H1 (cell line): ENCODE measurements at places on chromosomes 12 and 14. TPM values are rescaled to one million over a fixed set of nuclear protein-coding genes. Genes with fewer than 3 reads are reported as not detected.

Gene GPR84
- not detected in 2 replicates for total RNA-seq

DNA sequence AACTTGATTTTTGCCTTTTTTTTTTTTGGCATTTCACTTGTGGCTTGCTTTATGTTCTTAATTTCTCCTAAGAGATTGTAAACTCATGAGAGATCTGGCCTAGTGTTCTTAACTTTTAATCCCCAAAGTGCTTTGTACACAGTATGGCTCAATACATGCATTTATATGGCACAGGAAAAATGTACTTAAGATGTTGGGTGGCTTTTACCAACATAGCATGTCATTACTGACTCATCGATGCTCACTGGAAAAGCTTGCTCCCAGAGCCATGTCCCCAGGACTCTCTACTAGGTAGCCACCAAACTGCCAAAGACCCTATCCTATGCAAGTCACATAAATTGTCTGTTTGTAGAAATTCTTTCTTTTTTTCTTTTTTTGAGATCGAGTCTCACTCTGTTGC, 13.1 kb upstream of the SMCO3 start:
- H3K36me3 ChIP-seq = no peaks in the 10 kb centered on the region
- no peak overlapping the region for H3K4me3 ChIP-seq
- H3K4me1 ChIP-seq = no peaks in the 10 kb centered on the region

DNA sequence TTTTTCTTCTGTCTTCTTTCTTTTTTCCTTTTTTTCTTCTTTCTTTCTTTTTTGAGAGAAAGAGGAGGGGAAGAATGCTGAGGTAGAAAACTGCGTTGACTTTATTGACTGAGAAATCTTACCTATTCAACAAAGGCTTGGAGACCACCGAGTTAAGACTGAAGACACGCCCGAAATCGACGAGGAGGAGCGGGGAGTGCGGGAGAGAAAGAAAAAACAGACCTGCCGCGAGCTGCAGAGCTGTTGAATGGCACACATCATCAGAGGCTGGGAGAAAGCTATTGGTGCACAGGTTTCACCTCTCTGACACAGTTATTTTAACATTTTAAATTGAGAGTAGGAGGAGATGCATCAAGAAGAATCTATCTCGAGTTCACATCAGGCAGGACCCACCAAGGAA, 5.1 kb downstream of the ASCL1 start:
- no peak for DNase-seq
- no peaks in the 10 kb centered on the region for H3K36me3 ChIP-seq
- H3K27ac ChIP-seq = no peak overlapping the region
- H3K4me3 ChIP-seq = peak overlapping the region; percentile 33; the same call in 1 of the 2 replicates

DNA sequence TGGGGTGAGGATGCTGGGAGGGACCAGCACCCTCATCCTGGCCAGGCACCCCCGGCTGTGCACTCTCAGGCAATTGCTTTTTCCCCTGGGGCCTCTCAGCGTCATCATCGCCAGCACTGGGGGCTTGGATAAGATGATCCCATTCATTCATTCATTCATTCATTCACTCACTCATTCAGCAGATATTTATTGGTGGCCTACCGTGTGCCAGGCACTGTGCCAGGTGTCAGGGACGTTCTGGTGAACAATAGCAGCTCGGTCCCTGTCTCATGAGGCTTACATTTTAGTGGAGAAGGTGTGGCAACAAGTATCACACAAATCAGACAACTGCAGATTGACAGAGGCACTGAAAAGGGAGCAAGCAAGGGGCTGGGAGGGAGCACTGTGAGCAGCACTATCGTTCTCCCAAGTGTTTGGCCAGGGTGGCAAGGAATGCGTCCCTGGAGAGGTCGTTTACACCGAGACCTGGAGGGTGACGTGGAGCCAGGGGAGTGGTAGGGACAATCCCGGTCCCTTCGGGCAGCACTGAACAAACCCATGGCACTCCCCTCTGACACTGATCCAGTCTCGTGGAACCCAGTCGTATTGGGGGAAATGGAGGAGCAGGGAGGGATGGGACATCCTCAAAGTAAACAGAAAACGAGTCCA, 124.1 kb downstream of the PAPOLA start:
- no peak overlapping the region for H3K27ac ChIP-seq
- peaks cover 3% of the 10 kb centered on the region; the same call in 1 of the 2 replicates for H3K4me1 ChIP-seq
- H3K4me3 ChIP-seq = no peak overlapping the region
- DNase-seq = no peak
- H3K27me3 ChIP-seq = no peaks in the 10 kb centered on the region
